BJ (cell line): ENCODE measurements at places on chromosomes 12 and 14.

GRCh38 chr14:38404616-38405015 is 148.7 kb upstream of the CLEC14A start:
- no peak for DNase-seq

GRCh38 chr12:110007881-110008280 is 8.7 kb downstream of the ANKRD13A start:
- no peak for DNase-seq

- DNase-seq: no peak
These were observed 42.1 kb downstream of the CCDC91 start for GRCh38 chr12:28232211-28232928.

GRCh38 chr14:101460986-101461750 is 100.1 kb upstream of the DIO3 start:
- DNase-seq: no peak

DNA sequence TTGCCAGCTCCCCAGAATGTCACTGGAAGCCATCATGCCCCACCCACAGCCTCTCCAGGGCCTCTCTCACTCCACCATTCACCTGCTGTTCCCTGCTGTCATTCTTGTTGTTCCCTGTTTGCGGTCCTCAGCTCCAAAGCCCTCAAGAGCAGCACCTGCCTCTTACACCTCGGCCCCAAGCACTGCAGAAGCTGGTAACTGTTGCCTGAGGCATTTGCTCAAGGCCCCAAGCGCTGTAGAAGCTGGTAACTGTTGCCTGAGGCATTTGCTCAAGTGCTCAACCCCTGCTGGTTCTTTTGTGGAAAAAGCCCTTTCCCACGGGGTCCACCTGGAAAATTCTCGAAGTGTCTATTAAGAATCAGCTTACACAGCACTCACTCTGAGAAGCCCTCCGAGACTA is 78.0 kb downstream of the ARL6IP4 start:
- DNase-seq: no peak

- no peak for DNase-seq
These were observed 111.5 kb upstream of the TMPO start for GRCh38 chr12:98403936-98404335.

- DNase-seq: no peak
These were observed 138.0 kb downstream of the ANO6 start for GRCh38 chr12:45353944-45354343.

- no peak for DNase-seq
These were observed 593.0 kb upstream of the ATP2B1 start for GRCh38 chr12:90301561-90302133.

- DNase-seq: no peak
These were observed 31.9 kb upstream of the ZFP36L1 start for GRCh38 chr14:68824517-68825347.

DNA sequence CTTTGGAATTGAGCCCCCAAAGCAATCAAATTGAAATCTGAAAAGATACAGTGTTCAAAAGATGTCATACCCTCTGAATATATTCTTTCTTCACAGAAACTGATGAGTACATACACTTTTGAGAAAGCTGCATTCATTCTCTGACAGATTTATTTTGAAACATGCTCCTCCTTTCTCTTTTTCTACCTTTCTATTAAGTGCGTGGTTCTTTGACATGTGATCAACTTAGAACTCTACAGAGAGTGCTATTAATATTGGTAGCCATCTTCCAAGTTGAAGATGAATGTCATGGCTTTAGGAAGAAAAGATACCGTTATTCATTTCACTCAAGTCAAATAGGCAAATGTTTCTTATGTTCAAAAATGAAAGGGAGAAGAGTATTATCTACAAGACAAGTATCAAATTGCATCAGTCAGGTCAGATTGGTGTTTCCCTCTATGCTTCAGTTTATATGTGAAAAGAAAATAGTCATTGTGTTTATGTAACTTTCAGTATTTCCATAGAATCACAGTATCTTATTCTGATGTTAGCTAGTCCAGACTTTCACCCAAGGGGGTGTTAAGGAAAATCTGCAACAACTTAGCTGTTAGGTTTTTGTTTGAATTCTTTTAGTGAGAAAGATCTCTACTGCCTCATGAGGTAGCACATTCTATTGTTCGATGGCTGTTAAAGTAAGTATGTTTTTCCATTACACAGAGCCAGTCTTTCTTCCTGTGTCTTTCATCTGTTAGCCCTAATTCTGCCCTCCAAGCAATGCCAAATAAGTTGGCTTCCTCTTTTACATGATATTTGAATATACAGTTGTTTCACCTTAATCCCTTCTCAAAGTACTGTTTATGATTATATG is 55.4 kb upstream of the GARIN2 start:
- no peak for DNase-seq

- DNase-seq: no peak
These were observed 519.3 kb downstream of the MED13L start for GRCh38 chr12:115758183-115758582.

DNA sequence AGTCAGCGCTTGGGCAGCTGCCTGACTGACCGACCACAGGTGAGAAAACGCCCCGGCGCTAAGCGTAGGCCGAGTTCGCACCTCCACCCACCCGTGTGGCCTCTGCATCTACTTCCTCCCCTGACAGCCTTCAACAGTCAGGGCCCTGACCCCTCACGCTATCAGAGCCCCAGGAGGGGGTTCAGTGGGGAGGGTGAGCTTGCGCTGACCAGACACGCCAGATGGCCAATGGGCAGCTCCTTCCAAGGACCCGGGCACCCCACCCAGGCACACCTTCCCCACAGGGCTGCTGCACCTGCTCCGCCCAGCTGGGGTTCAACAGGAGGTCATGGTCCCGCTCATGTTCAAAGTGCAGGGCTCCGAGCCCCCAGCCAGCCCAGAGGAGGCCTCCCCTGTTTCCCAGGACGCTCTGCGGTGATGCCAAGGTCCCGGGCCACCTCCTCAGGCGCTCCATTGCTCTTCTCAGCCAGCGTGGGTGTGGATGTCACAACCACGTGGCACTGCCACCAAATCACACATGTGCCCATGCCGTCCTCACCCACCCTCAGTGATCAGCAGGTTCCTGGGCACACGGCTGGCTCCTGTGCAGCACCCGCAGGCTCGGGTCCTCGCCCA is 48.7 kb upstream of the BCL11B start:
- no peak for DNase-seq

DNA sequence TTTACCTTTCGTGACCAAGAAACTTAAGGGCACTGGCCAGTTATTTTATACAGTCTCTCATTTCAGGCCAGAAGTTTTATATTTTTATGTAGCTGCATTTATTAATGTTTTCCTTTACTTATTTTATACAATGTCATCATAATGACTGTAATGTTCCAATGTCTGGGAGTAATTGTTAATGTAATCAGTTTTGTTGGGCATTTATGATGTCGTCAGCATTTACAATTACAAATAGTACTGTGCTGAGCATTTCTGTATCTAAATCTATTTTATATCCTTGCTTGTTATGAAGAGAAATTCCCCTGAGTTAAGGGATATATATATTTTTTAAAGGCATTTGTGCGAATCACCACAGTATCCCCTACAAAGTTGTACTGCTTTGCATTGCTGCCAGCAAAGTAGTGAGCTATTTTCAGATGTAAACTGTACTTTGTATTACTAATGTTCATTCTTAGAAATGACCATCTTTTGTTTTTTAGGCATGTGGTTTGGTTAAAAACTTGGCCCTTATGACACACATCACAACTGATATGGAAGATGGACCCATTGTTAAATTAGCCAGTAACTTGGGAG is 74.4 kb downstream of the POLR3B start:
- DNase-seq: no peak

DNA sequence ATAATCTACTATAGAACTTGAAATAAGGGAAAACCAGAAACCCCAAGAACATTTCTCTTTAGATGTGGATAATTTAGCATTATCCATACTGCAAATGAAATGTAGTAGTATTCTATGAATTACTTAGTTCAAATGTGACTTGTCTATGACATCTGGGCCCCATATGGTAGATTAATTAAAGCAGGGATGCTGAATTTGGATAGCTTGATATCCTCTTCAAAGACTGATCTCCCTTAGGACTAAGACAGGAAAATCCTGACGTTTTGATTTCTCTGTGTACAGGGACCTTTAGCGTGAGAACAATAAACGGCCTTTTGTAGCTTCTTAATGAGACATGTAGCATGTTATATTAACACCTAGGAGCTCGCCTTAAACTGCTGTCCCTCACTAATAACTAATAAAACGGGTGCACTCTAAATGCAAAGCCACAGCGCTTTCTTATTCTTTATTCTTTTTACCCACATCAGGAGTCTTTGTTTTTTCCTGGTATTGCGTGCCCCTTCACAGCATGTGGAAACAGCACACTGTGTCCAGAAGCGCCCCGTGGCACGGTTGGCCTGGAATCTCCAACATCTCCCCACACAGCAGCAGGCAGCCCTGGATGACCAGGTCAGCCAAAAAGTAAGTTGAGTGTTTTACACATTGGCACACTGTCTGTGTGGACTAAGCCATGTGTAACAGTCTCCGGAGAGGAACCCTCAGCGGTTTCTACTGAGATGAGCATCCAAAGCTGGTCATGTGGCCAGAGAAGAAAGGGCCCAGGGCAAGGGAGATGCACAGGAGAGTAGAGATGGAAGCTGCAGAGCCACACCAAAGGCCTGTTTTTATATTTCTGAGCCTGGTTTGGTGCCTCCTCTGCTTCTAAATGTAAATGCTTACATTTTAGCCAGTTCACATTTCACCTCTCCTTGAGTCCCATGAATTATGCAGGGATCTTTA is 93.1 kb downstream of the SRGAP1 start:
- no peak for DNase-seq

GRCh38 chr12:112705037-112705632 is 86.4 kb upstream of the RPH3A start:
- no peak for DNase-seq

GRCh38 chr14:93023802-93024434 is 91.8 kb downstream of the ITPK1 start:
- no peak for DNase-seq

DNA sequence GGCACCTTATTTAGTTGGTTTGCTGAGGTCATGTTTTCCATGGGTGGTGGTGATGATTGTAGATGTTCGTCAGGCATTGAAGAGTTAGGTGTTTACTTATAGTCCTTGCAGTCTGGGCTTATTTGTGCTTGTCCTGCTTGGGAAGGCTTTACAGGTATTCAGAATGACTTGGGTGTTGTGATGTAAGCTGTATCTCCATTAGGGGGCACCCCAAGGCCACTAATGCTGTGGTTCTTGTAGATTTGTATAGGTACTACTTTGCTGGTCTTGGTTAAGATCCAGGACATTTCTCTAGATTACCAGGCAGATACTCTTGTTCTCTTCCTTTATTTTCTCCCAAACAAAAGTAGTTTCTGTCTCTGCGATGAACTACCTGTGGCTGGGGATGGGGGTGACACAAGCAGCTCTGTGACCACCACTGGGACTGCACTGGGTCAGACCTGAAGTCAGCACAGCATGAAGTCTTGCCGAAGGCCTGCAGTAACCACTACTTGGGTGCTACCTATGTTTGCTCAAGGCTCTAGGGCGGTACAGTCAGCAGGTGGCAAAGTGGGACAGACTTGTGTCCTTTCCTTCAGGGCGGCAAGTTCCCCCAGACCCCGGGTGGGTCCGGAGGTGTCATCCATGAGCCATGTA is 35.8 kb upstream of the FBXO33 start:
- no peak for DNase-seq

GRCh38 chr14:64092338-64092737 is 201.8 kb downstream of the ESR2 start:
- DNase-seq: no peak

GRCh38 chr14:71780075-71780474 is 152.2 kb upstream of the RGS6 start:
- DNase-seq: no peak

GRCh38 chr14:97757491-97757890 is 960.3 kb downstream of the VRK1 start:
- DNase-seq: no peak

GRCh38 chr12:113591480-113591974 is 119.9 kb upstream of the LHX5 start:
- DNase-seq: no peak

GRCh38 chr12:124109760-124110159 is 136.7 kb downstream of the ZNF664 start:
- no peak for DNase-seq

DNA sequence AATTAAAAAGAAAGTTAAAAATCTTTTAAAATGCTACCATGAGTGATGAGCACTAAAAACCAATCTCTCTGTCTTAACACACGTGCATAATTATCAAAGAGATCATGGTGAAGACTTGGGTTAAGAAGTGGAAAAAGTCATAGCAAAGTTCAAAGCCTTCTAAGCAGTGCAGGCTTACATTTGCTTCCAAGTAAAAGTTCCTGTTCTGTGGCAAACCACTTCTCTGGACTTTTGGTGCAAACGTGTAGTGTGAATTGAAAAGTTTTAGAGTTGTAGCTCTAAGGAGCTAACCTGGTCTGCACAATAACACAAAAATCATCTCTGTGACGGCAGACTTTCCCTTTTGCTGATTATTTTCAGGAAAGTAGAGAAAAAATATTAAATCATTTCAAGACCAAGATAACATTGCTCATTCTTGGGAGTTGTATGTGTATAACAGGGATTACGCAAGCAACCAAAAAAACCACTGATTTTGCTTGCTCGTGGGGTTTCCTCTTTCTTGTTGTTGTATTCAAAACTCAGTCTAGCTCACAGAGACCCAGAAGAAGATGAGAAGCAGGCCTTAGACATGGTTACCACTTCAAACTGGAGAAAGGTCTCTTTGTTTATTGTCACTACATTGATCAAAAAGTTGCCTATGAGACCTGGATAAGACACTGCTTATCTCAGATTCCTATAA is 2.3 kb upstream of the GLIPR1 start:
- no peak for DNase-seq

DNA sequence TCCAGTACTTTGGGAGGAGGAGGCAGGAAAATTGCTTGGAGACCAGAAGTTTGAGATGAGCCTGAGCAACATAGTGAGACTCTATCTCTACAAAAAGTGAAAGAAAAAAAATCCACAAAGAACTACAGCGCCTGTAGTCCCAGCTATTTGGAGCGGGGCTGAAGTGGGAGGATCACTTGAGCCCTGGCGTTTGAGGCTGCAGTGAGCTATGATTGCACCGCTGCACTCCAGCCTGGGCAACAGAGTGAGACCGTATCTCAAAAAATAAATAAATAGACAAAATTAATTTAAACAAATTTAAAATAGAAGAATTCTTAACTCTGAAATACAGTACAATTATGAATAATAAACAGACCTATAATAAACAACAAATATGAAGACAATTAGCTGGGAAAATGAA is 40.9 kb downstream of the ATL1 start:
- DNase-seq: no peak

DNA sequence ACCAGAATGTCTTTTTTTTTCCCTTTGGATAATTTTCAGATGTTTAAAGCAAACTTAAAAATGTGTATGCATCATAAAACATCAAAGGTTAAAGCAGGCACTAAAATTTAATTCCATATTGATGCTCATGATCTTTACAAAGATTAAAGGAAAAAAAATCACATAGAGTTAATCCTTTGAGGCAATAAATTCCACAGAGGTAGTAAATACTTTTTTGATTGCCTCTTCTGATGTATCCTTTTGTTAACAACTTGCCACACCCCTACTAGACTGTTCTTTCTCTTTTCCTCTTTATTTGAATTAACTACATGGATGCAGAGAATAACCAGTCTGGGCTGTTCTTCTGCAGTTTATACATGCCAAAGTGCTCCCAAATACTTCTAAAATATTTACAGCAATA is 45.2 kb upstream of the KCNJ8 start:
- no peak for DNase-seq

- no peak for DNase-seq
These were observed 13.6 kb upstream of the TFCP2 start for GRCh38 chr12:51186465-51187085.

- no peak for DNase-seq
These were observed 99.5 kb downstream of the PRIMA1 start for GRCh38 chr14:93688820-93689219.
